ENCODE measurements at places on chromosomes 12 and 14.

DNA sequence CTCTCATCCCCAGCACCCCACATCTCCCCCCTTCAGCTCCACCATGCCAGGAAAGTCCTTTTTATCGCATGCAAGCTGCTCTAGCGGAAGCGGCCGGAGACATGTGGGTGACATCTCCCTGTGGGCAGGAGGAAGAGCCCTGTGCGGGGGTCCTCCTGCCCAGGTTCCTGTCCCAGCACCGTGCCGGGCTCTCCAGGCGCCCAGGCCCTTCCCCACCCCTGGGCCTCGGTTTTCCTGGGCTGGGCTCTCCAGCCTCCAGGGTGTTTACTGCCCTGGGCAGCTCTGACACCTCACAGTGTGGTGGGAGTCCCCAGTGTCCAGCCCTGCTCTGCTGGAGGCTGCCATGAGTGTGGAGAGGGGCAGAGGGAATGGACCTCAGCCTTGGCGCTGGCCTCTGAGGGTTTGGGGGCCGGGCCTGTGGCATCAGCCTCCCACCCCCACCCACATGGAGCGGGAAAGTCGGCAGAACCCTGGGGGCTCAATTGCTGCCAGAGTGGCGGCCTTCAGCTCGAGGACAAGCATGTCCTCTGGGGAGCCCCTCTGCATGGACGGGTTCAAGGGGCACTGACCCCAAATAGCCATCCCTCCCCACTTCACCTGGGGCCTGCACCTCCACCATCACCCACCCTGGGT, 16.9 kb downstream of the ASPG start:
- no peak for DNase-seq

DNA sequence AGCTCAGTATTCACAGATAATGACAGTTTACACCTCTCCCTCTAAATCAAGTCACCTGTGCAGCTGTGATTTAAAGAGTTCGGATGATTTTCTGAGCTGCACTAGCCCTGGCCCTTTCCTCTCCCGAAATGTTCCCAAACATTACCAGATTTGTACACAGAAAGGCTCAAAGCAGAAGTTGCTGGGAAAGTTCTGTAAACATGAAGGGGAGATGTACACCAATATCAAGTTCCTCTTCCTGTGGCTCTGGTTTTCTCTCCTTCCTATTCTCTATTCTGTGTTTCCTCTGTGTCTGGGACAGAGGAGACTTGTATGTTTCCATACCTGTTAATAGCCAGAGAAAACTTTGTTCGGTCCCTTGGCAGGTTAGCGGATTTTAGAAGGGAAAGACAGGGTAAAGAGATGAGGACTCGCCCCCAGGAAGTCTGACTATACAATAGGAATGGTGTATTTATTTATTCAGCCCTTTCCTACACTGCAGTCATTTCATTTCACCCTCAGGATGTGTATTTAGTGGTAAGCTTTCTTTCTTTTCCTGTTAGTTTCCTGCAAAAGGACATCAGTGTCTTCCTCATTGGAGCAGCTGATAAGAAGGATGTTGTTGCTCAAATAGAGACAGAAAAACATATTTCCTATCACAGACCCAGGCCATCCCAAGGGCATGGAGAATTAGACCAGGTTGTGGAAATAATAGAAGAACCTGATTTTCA, 7.6 kb upstream of the NUMB start:
- no peak for DNase-seq

GRCh38 chr12:112963227-112963861, 15.0 kb upstream of the OAS2 start:
- DNase-seq = no peak

- no peak for DNase-seq
Measured at GRCh38 chr14:76666746-76667145, 94.5 kb upstream of the VASH1 start.

DNA sequence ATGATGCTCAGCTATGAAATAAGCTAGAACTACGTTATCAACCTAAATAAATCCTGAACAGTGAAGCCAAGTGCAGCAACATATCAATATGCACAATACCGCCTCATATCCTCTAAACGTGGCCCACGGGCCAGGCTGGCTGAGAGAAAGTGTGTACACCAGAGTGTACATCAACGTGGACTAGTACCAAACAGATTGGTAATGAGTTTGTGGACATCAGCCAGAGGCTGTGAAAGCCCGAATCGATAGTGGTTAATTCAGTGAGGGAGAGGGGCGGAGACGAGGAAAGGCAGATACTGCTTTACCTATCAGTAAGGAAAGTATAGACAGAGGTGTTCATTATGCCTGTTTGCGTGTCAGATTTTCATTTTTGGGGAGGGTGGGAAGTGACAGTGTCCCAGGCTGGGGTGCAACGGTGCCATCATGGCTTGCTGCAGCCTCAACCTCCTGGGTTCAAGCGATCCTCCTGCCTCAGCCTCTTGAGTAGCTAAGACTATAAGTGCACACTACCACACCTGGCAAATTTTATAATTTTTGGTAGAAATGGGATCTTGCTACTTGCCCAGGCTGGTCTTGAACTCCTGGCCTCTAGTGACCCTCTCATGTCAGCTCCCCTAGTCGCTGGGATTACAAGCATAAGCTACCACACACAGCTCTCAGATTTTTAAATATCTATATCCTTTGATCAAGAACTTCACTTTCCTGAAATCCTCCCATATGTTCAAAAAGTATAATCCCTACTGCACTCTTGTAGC, 50.1 kb downstream of the ANAPC7 start:
- DNase-seq = no peak

GRCh38 chr14:102734436-102734835, 42.8 kb upstream of the TRAF3 start:
- no peak for DNase-seq

GRCh38 chr12:24534622-24535021, 414.3 kb downstream of the BCAT1 start:
- DNase-seq = no peak

DNA sequence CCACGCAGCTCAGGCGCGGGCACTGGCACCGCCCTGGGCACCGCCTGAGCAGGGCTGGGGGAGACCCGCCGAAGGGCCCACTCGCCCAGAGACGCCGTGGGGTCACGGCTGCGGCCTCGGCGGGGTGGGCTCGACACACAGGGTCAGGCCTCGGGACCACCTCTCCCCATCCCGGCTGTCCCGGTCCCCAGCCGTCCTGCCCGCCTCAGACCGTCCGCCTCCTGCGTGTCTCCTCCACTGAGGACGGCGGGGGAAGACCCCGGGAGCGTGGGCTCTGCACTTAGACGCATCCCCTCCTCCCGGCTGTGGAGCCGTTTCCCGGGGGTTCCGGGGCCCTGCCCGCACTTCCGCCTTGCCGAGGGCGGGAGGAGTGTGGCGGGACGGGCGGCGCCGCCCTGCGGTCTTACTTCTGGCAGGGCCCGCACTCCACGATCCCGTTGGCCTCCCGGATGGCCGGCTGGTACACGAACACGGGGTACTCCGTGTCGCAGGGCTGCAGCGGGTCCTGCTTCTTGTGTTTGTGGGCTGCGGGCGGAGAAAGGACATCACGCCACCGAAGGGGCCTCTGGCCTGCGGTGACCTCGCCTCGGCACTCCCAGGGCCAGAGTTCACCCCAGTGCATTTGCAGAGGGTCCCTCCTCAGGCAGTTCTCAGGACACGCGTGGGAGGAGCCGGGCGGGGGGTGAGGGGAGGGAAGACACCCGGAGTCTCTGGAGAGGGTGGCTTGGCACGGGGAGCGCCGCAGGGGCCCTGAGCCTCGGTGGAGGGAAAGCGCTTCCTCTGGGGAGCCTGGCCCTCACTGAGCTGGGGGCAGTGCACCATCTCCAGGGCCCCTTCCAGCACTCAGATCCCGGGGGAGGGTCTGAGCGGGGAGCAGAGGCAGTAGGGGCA, 23.1 kb upstream of the LRTM2 start:
- DNase-seq = no peak

DNA sequence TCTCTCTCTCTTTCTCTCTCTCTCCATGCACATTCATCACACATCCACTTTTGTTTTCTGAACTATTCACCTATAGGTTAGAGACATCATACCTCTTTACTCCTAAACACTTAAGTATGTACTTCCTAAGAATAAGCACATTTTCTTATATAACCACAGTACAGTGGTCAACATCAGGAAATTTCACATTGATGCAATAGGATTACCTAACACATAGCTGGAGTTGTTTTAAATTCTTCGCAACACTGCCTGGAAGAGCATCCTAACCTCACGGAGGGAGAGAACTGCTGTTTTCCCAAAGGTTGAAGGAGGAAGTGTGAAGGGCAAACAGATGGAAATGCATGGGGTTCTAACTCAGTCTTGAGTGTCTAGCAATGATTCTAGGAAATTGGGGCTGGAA, 159.2 kb downstream of the SYT1 start:
- no peak for DNase-seq

DNA sequence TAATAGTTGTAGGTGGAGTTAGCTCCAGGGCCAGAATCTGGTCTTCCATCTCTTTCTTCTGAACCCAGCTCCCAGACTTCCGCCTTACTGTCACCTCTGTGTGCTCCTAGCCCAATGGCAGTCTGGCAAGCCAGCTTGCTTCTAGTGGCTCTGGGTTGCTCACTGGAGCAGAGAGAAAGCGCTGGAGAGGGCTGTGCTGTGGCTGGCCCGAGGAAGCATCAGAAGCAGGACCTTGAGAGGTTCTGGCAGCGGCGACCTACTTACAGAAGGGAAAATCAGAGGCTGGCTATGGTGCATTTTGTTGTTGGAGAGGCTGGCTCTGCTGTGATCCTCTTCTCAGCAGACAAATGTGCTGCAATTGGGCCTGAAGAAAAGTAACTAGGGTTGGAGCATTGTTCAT, 28.6 kb downstream of the KCNA5 start:
- no peak for DNase-seq

DNA sequence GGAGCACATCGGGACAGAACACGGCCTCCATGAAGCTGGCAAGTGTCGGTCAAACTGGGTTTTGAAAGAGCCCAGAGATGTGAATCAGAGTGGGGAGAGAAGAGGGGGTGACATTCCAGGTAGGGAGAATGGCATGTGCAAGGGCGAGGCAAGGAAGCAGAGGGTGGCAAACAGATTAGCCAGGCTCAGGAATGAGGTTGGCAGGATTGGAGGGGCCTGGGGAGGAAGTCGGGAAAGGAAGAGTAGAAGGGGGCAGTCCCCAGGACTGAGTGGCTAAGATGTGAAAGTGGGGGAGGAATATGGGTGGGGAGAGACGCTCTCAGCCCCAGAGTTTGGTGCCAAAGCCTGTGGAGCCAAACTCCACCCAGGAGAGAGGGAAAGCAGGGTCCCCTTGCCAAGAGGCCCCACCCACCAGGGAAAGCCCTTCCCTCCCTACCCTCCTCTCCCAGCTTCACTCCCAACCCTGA, 5.5 kb upstream of the HDAC7 start:
- DNase-seq = no peak

DNA sequence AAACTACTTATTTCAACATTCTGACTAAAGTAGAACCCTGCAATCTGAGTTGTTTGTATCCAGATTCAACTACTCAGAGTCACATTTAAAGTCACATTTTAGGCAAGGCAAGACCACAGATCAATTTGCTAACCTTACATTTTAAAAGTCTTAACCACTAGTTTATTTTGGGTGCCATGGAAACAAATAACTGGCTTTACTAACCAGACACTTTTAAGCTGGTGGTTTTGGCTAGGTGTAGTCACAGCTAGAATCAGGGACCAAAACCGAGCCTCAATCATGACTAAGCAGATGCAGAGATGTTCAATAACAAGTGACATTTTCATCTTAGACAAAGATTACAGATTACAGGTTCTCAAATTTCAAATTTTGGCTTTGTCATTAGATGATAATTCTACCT, 115.3 kb downstream of the PDE6H start:
- DNase-seq = no peak

GRCh38 chr12:12487490-12487889, 75.2 kb downstream of the DUSP16 start:
- DNase-seq = no peak

GRCh38 chr14:37172936-37173614, 669 bp upstream of the SLC25A21 start:
- DNase-seq = no peak
